ENCODE measurements at places on chromosomes 1 and 21.
A peak's percentile ranks its signal among the peaks of the same experiment; 100 is the strongest.

DNA sequence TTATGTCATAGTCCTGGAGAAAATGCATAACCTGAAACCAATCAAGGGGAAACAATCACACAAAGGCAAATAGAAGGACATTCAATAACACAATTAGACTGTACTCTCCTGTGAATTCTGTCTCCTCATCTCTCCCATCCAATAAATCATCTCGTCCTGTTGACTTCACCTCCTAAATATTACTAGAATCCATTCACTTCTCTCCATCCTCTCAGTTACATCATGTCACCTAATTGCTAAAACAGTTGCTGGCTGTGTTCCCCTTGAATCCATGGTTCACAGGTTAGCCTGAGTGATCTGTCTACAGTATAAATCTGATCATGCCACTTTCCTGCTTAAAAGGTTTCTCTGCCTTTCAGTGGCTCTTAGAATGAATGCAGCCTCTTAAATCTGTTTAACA lies 220.2 kb downstream of the TGFB2 start:
- no peak for DNase-seq

DNA sequence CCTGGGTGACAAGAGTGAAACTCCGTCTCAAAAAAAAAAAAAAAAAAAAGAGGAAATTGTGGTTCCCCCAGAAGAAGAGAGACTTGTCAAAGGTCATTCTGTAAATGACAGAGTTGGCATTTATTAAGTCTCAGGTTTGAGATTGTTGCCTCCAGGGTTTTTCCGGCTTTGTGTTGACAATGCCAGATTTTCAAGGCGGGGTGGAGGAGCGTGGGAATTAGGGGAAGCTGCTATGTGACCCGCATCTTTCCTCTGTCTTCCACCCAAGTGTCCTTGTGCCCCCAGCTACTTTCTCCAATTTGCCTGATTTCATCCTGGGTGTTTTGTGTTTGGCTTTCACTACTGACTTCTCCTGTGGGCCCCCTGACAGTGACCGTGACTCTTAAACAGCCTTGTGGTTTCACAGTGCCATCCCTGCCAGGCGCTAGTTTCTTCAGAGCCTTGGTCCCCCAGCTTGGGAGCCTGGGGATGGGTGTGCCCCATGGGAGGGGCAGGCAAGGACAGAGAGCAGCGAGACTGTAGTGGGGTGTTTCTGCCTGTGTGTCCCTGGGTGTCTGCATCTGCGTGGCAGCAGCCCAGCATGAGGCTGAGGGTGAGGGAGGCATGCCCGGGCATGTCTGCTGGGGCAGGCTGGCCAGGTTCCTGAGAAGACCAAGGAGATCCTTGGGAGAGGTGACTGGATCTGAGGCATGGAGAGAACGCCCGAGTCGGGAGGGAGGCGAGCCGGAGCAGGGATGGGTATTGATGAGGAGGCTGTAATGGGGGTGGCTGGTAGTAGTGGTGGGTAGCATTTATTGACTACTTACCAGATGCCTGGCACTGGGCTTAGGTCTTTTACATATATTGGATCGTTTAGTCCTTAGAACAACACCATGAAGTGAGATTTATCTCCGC lies 46.3 kb downstream of the IER5 start:
- peak; percentile 68 for DNase-seq

GRCh38 chr1:9101510-9102146 lies 27.3 kb downstream of the GPR157 start:
- DNase-seq = peak; percentile 16

DNA sequence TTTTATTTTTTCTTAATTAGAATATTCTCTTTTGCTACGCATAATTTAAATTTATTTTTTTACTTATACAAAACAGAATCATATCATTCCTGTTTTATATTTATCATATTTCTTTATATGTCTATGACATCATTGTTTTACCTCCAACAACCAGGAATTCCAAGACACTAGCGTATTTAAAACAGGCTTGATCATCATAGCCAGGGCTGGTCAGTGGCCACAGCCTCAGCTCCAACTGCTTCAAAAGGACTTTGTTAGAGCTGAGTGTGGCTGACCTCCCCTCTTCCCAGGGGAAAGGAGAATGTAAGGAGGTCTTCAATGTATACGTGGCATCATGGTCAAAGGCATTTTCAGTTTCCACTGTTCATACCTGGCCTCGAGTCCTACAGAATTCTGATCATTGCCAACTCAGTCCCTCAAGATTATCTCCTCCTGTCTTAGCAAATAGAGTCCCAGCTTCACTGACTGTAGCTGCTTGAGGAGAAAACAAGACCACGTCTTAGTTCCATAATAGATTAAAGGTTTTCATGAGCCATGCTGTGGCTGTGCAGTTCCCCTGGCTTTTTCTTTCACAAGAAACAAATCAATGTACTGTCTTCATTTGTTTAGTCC lies 444.0 kb downstream of the PTPRC start:
- no peak for DNase-seq

- DNase-seq = no peak
These were observed 6.4 kb downstream of the SELENON start for GRCh38 chr1:25806418-25806817.

- no peak for DNase-seq
These were observed 122.6 kb upstream of the AJAP1 start for GRCh38 chr1:4531842-4532241.

DNA sequence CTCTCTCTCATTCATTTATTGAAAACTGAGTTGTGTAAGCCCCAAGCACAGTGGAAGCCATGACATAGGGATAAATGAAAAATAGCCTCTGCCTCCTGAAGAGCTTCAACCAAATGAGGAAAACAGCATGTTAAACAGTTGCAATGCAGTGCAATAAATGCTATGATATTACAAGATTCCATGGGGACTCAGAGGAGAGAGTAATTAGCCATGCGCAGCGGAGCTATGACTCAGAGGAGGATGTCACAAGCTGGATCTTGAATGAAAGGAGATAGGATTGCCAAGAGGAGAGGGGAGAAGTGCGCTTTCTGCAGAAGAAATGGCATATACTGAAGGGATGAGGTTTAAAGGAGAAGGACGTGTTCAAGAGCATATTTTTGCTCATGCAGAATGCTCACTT lies 231.3 kb upstream of the PLXNA2 start:
- no peak for DNase-seq

DNA sequence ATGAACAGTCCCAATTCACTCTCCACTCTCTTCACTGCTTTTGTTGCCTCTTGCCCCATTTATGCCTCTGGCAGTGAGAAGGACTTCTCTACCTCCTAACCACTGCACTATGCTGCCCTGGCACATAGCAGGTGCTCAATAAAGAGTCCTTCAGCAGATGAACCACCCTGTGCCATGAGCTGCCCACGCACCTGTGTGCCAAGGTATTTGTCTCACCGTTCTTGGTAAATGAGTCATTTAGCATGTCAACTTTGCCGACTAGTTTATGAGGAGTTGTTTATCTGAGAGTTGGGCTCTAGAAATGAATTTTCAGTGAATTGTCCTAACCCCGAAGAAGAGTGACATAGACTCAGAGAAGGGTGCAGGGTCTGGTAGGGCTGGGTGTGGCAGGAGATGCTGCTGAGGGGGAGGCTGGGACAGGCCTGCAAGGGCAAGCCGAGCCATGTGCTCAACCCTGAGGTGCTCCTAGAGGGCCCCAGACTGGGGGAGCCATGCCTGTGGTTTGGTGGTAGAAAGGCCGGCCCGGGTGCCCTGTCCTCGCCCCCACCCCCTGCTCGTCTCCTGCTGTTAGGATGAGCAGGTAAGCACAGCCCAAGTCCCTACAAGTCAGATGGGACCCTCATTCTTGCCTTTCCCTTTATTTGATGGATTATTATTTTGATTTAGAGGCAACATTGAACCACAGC lies 654.5 kb downstream of the MATN1 start:
- DNase-seq = no peak

DNA sequence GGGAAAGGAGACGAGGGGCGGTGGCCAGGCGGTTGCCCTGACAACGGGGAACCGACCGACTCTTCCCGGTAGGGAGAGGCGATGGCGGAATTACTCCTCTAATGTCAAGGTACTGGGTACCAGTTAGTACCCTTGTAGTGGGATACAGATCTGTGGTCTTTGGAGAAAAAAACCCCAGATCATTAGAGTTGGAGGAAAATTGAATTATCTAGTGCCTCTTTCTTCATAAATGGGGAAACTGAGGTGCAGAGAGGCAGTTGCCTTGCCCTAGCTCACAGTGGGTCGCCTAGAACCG lies 545 bp upstream of the PEF1 start:
- no peak for DNase-seq

- DNase-seq = no peak
These were observed 115.5 kb downstream of the LRRC53 start for GRCh38 chr1:74396933-74397332.

GRCh38 chr1:119314001-119314796 lies 54.4 kb upstream of the HAO2 start:
- no peak for DNase-seq

- DNase-seq = peak; percentile 95
These were observed 6.2 kb upstream of the ANKRD35 start for GRCh38 chr1:145891587-145892485.

- DNase-seq = no peak
These were observed 59.1 kb upstream of the ZNF648 start for GRCh38 chr1:182120411-182121258.

- DNase-seq = no peak
These were observed 34.3 kb upstream of the ECE1 start for GRCh38 chr1:21324368-21325141.
